ENCODE measurements at places on chromosomes 6 and 20.

DNA sequence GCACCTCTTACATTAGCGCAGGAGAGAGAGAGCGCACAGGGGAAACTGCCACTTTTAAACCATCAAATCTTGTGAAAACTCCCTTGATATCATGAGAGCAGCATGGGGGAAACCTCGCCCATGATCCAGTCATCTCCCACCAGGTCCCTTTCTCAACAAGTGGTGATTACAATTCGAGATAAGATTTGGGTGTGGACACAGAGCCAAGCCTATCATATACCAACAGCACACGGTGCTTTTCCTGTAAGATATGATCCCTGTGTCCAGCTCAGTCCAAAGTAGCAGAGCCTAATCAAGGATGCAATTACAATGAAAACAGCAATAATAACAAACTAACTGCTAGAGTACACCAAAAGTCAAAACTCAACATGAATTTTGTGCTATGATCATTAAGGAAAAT is 148.7 kb upstream of the TCF21 start:
- no peak for DNase-seq

GRCh38 chr6:117613920-117614560 is 11.7 kb upstream of the GOPC start:
- no peak for DNase-seq

GRCh38 chr6:20879526-20879925 is 345.3 kb downstream of the CDKAL1 start:
- DNase-seq = no peak

- peak; percentile 19 for DNase-seq
Observed at GRCh38 chr6:14638906-14639761, 521.6 kb downstream of the CD83 start.

- DNase-seq = no peak
Observed at GRCh38 chr6:49519660-49520059, 19.9 kb downstream of the GLYATL3 start.

DNA sequence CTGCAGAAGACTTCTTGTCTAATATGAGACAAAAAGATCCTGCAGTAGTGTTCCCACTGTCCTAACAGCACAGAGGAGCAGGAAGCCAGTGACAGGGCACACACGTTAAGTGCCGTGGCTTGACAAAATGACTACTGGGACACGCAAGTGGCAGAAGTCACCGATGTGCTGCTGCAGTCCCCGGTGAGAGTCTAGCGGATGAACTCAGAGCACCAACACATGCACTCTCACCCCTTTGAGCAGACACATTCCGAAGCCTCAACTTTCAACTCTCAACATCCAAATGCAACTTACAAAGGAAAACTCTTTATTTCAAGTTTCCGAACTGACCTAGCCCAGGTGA is 898 bp downstream of the LAMA4 start:
- no peak for DNase-seq

DNA sequence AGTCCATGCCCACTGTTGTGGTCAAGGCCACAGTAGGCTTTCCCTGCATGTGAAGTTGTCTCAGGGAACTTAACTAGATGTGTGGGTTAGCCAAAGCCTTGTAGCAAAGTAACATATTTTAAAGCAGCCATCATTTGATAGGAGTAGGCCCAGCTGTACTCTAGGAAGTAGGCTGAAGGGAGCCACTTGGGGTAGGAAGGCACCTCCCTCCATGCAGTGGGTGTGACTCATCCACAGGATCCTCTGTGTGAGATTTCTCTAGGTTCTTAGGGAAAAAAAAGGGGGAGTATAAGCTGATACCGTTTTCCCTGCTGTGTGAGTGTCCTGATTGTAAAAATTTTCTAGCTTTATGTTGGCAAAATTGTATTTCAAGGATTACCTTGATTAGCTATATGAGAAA is 44.7 kb downstream of the VAPB start:
- DNase-seq = no peak

DNA sequence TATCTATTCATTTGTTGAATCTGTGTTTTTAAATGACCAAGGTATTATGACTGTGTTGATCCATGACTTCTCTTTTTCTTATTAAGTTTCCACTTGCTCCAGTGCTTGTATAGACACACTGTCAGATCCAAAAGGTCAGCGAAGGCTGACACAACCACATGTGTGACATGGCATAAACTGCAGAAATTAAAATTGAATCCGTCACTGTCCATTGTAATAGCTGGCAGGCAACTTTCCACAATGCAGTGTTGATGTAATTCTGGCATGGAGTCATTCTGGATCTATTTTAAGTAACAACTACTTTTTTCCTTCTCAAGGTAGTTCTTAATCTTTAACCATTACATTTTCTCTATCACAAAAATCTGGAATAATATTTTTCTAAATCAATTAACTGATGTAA is 145.3 kb downstream of the AIG1 start:
- peak; percentile 11 for DNase-seq

DNA sequence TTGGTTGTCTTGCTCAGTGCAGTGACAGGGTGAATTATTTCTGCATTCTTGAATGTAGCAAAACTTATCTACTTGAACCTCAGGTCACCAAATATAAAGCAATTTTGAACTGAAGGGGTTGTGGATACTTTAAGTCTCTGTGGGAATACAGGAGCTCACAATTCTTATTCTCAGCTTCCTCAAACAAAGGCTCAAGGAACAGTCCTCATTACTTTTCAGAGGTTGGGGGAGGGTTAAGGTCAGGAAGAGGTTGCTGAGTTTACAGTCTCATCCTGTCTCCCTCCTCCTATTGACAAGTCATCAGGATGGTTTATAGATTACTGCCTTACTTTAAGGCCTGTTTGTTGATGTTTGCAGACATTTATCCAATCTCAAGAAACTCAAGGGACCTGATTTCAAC is 143.6 kb upstream of the SPACA1 start:
- no peak for DNase-seq

GRCh38 chr20:24241466-24241865 is 228.0 kb upstream of the SYNDIG1 start:
- no peak for DNase-seq

DNA sequence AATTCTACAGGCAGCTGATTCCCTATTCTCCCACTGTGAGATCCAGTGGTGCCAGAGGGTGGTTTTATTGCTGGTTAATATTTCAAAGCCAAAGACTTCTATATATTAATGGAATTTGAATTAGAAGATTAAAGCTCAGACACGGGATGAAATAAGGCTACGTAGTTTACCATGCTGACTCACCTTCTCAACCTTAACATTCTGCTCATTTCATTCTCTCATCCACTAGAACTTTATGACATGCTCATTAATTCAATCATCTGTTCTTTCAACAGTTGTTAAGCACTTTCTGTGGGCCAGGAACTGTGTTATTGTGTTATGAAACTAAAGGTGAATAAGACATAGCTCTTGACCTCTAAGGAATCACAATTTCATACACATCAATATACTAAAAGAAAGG is 456.9 kb upstream of the MAP3K7 start:
- no peak for DNase-seq

DNA sequence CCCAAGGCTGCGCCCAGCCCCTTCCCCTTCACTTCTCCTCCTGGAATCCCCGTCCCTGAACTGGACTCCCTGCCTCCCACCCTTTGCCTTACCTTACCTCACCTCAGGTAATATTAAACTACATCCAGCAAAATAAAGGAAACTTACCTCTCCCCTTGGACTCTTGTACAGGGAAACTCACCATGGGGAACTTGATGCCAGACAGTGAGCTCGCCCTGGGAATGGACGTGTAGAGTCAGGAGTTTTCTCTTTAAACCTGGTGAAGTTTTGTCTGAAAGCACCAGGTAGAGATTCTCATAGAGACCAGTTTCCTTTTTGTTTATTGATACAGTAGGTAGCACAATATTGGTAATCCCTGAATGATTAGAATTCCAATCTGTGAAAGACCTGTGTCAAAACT is 544 bp upstream of the HLA-C start:
- no peak for DNase-seq

DNA sequence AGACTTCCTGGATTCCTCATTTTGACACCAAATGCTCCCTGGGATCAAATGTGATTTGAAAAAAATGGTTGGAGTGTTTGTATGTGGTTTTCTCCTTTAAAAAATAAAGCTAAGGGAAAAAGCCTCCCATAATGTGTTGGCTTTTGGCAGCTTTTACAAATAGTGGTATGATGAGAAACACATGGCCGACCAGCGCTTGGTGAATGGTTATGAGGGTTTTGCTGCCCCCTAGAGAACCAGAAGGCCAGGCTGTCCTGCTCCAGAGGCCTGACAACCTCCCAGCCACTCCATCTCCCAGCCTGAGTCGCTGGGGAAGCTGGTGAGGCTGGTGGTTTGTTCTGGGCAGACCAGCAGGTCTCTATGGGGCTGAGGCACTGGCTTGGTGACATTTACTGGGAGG is 69.3 kb downstream of the CLIC5 start:
- peak; percentile 88 for DNase-seq

DNA sequence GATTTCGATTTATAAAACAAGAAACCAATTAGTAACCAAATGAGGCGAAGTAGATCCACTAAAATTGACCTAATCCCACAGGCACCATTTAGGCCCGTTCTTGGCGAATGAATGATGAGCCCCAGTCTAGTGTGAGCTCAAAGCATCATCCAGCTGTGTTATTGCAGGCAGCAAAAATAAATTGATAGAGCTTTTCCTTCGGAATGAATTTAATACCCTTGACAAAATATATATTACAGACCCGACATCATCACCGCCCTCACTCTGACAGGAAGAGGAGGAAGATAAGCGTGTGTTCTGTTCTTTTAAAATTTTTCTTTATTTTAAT is 7.8 kb downstream of the SIM1 start:
- no peak for DNase-seq

DNA sequence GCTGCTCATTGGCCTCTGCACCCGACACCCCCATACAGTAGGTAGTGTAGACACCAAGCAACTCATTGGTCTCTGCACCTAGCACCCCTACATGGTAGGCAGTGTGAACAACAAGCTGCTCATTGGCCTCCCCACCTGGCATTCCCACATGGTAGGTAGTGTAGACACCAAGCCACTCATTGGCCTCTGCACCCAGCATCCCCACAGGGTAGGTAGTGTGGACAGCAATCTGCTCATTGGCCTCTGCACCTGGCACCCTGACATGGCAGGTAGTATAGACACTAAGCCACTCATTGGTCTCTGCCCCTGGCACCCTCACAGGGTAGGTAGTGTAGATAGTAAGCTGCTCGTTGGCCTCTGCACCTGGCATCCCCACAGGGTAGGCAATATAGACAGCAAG is 226.0 kb downstream of the SLC24A3 start:
- no peak for DNase-seq

DNA sequence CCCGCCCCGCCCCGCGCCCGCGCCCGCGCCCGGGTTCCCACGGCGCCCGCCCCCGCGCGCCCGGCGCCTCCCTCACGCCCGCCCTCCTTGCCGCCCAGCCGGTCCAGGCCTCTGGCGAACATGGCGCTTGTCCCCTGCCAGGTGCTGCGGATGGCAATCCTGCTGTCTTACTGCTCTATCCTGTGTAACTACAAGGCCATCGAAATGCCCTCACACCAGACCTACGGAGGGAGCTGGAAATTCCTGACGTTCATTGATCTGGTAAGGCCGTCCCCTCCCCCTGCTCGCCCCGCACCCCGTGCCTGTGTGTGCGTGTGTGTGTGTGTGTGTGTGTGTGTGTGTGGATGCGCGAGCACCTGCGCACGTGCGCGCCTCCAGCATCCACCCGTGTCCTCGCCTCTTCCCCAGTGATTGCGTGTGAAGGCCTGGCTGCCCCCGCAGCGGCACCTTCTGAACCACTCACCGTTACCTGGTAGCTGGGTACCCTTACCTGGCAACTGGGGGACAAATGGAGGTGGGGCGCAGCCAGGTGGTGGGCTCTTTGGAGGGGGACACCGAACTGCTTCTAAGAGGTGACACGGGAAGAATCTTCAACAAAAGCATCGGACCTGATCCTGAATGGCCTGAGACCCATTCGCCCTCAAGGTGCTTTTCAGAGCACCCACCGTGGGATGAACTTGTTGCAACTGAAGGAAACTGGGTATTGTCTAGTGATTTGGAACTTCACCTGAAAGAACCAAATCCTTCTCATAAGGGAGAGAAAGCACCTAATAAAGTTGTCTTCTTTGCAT is at the start of gene AIG1:
Gene AIG1, plus strand, starts transcription at position 84 of the 791 bp plus-strand sequence. Its CDS starts 37 bp downstream, at position 121.
- DNase-seq = peak; percentile 16
